ENCODE measurements at places on chromosomes 3 and 15. TPM values are rescaled to one million over a fixed set of nuclear protein-coding genes. Genes with fewer than 3 reads are reported as not detected.

GRCh38 chr3:62159709-62160092 lies 213.6 kb downstream of the FEZF2 start:
- no peaks in the 10 kb centered on the region for H3K4me1 ChIP-seq
- no peak for DNase-seq
- H3K36me3 ChIP-seq: no peaks in the 10 kb centered on the region
- no peak overlapping the region for H3K4me3 ChIP-seq
- H3K27me3 ChIP-seq: no peaks in the 10 kb centered on the region
- no peak overlapping the region for H3K27ac ChIP-seq

DNA sequence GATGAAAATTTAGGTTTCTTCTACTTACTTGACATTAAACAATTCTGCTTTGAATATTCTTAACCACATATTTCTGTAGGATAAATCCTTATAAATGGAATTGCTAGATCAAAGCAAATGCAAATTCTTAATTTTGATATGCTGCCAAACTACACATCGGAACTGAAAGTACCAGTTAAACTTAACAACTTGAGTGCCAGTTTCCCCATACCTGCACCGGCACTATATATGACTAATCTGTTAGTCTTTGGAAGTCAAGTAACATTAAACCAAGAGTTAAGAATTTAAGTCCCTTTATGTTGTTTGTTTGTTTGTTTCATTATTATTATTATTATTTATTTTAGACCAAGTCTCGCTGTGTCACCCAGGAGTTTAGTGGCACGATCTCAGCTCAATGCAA lies 103.9 kb upstream of the AKAP13 start:
- peak; percentile 23 for DNase-seq
- peak overlapping the region; percentile 20 for H3K27ac ChIP-seq

- no peak for DNase-seq
- no peak overlapping the region for H3K27ac ChIP-seq
- H3K4me1 ChIP-seq: no peaks in the 10 kb centered on the region
- H3K27me3 ChIP-seq: no peaks in the 10 kb centered on the region
- H3K36me3 ChIP-seq: no peaks in the 10 kb centered on the region
These were observed 96.4 kb upstream of the NANOGP8 start for GRCh38 chr15:35181538-35181937.

THBS1 gene
- total RNA-seq: 199 TPM

UBAP1L gene
- 5.2 TPM for total RNA-seq

LTF gene
- total RNA-seq: not detected

GRCh38 chr3:78919021-78919755 lies 848.6 kb downstream of the ROBO1 start:
- peak; percentile 1 for DNase-seq
- peak overlapping the region; percentile 87 for H3K27ac ChIP-seq
- H3K36me3 ChIP-seq: peaks cover 4% of the 10 kb centered on the region

UROC1 gene
- total RNA-seq: not detected

- H3K27ac ChIP-seq: no peak overlapping the region
- H3K36me3 ChIP-seq: no peaks in the 10 kb centered on the region
- H3K4me1 ChIP-seq: no peaks in the 10 kb centered on the region
- no peak overlapping the region for H3K4me3 ChIP-seq
- no peaks in the 10 kb centered on the region for H3K27me3 ChIP-seq
These were observed 34.3 kb upstream of the PIK3CA start for GRCh38 chr3:179113903-179114302.

DNA sequence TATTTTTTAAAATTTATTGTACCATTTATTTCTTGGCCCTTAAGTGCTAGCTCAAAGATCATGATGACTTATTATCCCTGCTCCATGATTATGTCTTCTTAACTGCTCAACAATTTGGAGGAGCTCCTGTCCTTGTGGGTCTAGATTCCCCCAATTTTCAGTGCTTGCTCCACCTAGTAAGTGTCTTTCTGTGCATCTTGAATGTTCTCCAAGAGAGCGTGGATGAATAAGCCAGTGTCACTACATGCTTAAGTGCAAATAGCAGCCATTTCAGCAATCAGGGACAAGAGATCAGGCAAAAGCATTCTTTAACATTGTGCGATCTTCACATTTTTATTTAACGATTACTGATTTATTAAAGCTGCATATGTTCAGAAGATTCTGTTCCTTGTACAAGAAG lies 99.4 kb downstream of the ALCAM start:
- no peak overlapping the region for H3K27ac ChIP-seq
- H3K27me3 ChIP-seq: no peaks in the 10 kb centered on the region
- DNase-seq: no peak
- H3K4me1 ChIP-seq: peaks cover 19% of the 10 kb centered on the region
- no peak overlapping the region for H3K4me3 ChIP-seq

THOC7 gene
- total RNA-seq: 77.7 TPM

GRCh38 chr3:56725175-56725574 lies 42.1 kb upstream of the TASOR start:
- no peak overlapping the region for H3K27ac ChIP-seq
- no peaks in the 10 kb centered on the region for H3K27me3 ChIP-seq
- H3K36me3 ChIP-seq: no peaks in the 10 kb centered on the region
- H3K4me1 ChIP-seq: no peaks in the 10 kb centered on the region
- H3K4me3 ChIP-seq: no peak overlapping the region
- DNase-seq: no peak

DNA sequence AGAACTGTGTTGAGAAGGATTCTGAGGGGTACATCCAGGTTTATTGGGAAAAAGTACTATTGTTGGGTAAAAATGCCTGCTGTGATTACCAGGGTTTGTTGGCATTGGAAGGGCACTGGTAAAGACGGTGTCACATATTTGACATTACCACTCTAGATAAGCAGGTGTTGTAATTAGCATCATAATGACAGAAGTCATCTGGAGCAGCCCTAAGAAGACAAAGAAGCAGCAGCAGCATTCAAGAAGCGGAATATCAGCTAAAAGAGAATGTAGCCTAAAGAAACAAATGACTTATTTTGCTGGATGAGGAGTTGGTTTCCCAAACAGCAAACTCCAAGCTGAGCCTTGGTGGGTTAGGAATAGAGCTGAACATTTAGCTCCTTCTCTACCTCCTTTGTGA lies 30.5 kb upstream of the ZFAND6 start:
- no peak for DNase-seq
- H3K27me3 ChIP-seq: no peaks in the 10 kb centered on the region
- H3K27ac ChIP-seq: no peak overlapping the region
- H3K4me3 ChIP-seq: no peak overlapping the region

DNA sequence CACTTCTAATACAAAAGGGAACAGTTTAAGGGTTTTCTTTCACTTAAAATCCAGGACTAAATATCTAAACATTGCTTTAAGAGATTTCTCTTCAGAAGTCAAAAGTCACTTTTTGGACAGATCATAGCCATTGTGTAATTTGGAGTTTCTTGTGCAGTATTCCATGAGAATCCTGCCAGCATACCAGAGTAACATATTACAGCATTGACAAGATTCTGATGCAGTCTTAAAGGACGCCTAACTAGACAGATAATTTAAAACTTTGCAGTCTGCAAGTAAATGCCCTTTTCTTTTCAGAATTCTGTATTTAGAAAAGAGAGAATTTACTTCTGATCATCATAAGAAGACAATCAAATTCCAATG lies 17.5 kb upstream of the IGSF10 start:
- no peaks in the 10 kb centered on the region for H3K27me3 ChIP-seq
- H3K27ac ChIP-seq: no peak overlapping the region
- DNase-seq: no peak
- H3K36me3 ChIP-seq: no peaks in the 10 kb centered on the region
- H3K4me3 ChIP-seq: no peak overlapping the region

DNA sequence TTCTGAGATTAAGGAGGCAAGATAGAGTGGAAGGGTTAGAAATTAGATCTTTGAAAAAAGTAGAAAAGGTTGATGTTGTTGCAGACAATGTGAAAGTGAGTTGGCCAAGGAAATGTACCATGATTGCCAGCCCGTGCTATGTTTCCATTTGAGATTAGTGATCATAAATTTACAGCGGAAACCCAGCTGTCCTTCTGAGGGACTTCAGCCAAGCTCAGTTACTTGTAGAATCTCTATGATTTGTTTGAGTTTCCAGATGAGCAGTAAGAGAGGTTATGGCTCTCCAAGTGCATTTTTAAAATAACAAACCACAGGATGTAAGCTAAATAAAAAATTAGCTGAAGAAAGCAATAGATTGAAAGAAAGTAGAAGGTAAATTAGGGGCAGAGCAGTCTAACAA lies 54.2 kb upstream of the RBMS3 start:
- H3K27ac ChIP-seq: no peak overlapping the region
- H3K27me3 ChIP-seq: no peaks in the 10 kb centered on the region
- DNase-seq: no peak
- H3K36me3 ChIP-seq: no peaks in the 10 kb centered on the region

- H3K27ac ChIP-seq: no peak overlapping the region
- DNase-seq: no peak
- no peaks in the 10 kb centered on the region for H3K27me3 ChIP-seq
- no peaks in the 10 kb centered on the region for H3K4me1 ChIP-seq
- H3K4me3 ChIP-seq: no peak overlapping the region
These were observed 36.4 kb downstream of the CFAP100 start for GRCh38 chr3:126431103-126431534.

DNA sequence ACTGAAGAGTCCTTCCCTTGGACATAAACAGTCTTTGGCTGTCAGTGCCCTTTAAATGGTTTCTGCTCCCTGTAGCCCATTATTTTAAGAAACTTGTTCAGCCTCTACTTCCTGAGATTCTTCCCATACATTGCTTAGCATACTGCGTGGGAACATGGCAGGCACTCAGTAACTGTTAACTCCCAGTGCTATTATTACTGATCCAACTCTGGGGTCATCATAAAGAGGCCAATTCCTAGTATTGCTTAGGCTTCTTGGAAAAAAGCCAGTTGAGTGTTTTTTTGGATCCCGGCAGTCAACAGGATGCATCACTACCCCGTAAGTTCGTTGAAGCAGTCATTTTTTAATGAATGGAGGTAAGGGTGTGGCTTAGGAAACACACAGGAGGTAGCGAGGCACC lies 206.2 kb upstream of the ADAMTS9 start:
- no peak overlapping the region for H3K4me3 ChIP-seq
- H3K27ac ChIP-seq: no peak overlapping the region
- H3K27me3 ChIP-seq: no peaks in the 10 kb centered on the region
- peaks cover 17% of the 10 kb centered on the region for H3K4me1 ChIP-seq
- H3K36me3 ChIP-seq: no peaks in the 10 kb centered on the region

GRCh38 chr15:62453375-62453774 lies 288.3 kb upstream of the C2CD4B start:
- H3K4me1 ChIP-seq: no peaks in the 10 kb centered on the region
- no peak overlapping the region for H3K4me3 ChIP-seq
- H3K27me3 ChIP-seq: peaks cover 15% of the 10 kb centered on the region
- no peak overlapping the region for H3K27ac ChIP-seq
- H3K36me3 ChIP-seq: no peaks in the 10 kb centered on the region

PCSK6 gene
- total RNA-seq: 4.0 TPM

- no peak overlapping the region for H3K27ac ChIP-seq
- no peak for DNase-seq
- H3K4me3 ChIP-seq: no peak overlapping the region
- no peaks in the 10 kb centered on the region for H3K36me3 ChIP-seq
- H3K4me1 ChIP-seq: peaks cover 60% of the 10 kb centered on the region
These were observed 1.1 kb upstream of the SPATA12 start for GRCh38 chr3:57059411-57059810.

TLR9 gene
- 0.27 TPM for total RNA-seq

SKOR1 gene
- 0.27 TPM for total RNA-seq

DNA sequence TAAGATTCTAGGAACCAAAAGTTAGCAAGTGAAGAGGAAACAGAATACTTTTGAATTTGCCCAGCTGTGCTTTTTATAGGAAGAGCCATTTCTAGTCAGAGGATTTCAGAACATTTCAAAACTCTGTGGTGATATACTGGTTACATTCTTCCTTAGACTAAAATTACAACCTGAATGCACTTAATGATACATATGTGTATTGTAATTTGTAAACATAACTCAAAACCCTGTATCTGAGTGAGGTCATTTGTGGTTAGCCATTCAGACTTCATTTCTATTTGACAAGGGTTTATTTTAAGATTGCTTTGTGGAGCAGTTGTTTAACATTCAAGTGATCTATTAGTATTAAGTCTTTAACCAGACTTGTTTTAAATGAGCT lies 59.4 kb upstream of the TRIM71 start:
- H3K27me3 ChIP-seq: no peaks in the 10 kb centered on the region
- H3K27ac ChIP-seq: no peak overlapping the region
- DNase-seq: no peak
- H3K4me1 ChIP-seq: no peaks in the 10 kb centered on the region

GRK7 gene
- total RNA-seq: not detected

DNA sequence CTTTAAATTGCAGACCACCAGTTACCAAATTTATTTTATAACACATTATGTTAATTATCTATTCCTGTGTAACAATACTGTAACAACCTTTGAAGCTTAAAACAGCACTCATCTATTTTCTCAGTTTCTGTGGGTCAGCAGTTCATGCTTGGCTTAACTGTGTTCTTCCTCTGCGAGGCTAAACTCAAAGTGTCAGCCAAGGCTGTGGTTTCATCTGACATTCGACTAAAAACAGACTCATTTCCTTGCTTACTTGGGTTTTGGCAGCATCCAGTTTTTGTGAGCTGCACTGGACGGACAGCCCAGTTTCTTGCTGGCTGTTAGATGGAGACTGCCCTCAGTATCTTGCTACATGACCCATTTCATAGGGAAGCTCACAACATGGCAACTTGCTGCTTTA lies 247.3 kb upstream of the KCNH8 start:
- no peaks in the 10 kb centered on the region for H3K27me3 ChIP-seq
- DNase-seq: no peak
- no peaks in the 10 kb centered on the region for H3K36me3 ChIP-seq
- H3K27ac ChIP-seq: no peak overlapping the region
- no peak overlapping the region for H3K4me3 ChIP-seq

BCHE gene
- total RNA-seq: 1.3 TPM

- peaks cover 19% of the 10 kb centered on the region for H3K36me3 ChIP-seq
- DNase-seq: no peak
- peak overlapping the region; percentile 89 for H3K4me3 ChIP-seq
- no peak overlapping the region for H3K27ac ChIP-seq
- H3K4me1 ChIP-seq: peaks cover 7% of the 10 kb centered on the region
These were observed 28.8 kb upstream of the ST3GAL6 start for GRCh38 chr3:98734306-98734705.

GRCh38 chr15:43276563-43277200 lies 10.0 kb upstream of the TGM5 start:
- H3K27ac ChIP-seq: no peak overlapping the region
- no peaks in the 10 kb centered on the region for H3K4me1 ChIP-seq
- no peak overlapping the region for H3K4me3 ChIP-seq
- H3K27me3 ChIP-seq: peaks cover 48% of the 10 kb centered on the region
- DNase-seq: no peak

DNA sequence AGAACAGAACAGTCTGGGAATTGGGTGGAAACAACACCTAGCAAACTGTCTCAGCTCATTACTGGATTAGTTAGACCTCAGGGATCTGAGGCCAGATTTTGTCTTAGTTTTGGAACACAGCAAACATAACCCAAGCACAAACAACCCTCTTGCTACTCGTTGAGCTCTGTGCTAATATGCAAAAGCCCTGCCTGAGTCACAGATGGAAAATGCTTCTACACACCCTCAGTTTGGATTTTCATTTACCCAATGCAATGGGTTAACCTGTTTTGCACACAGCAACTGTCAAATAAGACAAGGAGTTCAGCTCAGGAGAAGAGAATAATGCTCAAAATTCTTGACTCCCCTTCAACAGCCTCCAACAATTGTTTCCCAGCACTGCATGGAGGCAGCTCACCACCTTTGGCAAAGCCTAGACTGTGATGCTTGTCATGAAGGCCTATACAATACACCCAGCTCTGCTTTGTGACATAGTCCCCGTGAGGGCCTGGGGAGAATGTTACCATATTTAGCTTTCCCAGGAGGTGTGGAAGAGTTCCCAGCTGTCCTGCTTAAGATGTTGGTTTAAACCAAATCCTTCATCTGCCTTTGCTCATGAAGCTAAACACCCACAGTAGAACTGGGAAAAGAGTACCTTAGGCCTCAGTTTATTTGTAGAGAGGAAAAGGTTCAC lies 68.9 kb upstream of the MNS1 start:
- peaks cover 5% of the 10 kb centered on the region for H3K27me3 ChIP-seq
- no peaks in the 10 kb centered on the region for H3K36me3 ChIP-seq
- no peaks in the 10 kb centered on the region for H3K4me1 ChIP-seq
- no peak overlapping the region for H3K27ac ChIP-seq

Measured in Calu3 (cell line).